Vein endothelial cell (primary cell): ENCODE measurements at places on chromosomes 7 and 10. TPM values are rescaled to one million over a fixed set of nuclear protein-coding genes. Genes with fewer than 3 reads are reported as not detected.

The GRID1 gene
- total RNA-seq, result 0.10 TPM in 1 of 2 replicates, not detected in the other

The TWIST1 gene
- under 0.01 TPM in 1 of 2 replicates, not detected in the other for total RNA-seq

The ZNF775 gene
- 4.8 and 6.9 TPM in 2 replicates for total RNA-seq

The PAPSS2 gene
- total RNA-seq, result 55.2 and 64.2 TPM in 2 replicates

The NODAL gene
- not detected in 2 replicates for total RNA-seq

The MYOZ1 gene
- not detected in 2 replicates for total RNA-seq

The KIAA1549 gene
- 3.9 and 5.0 TPM in 2 replicates for total RNA-seq

The SYT15 gene
- total RNA-seq, result 0.10 and 0.65 TPM in 2 replicates

The PMS2 gene
- 13.4 and 17.6 TPM in 2 replicates for total RNA-seq

The PRPS1L1 gene
- total RNA-seq, result not detected in 2 replicates

The DNAJC12 gene
- total RNA-seq, result 4.9 and 17.3 TPM in 2 replicates

The MALRD1 gene
- not detected in 2 replicates for total RNA-seq

The GIMAP7 gene
- 25.2 and 31.6 TPM in 2 replicates for total RNA-seq

The NUTM2E gene
- 0.38 TPM in 1 of 2 replicates, not detected in the other for total RNA-seq

The TASOR2 gene
- 74.0 and 76.4 TPM in 2 replicates for total RNA-seq
